CD4-positive, alpha-beta T cell (primary cell): ENCODE measurements at places on chromosomes 1 and 21. TPM values are rescaled to one million over a fixed set of nuclear protein-coding genes. Genes with fewer than 3 reads are reported as not detected.

TMEM269 gene
- total RNA-seq = 0.60 TPM

CD84 gene
- 32.7 TPM for total RNA-seq

PTGS2 gene
- 0.61 TPM for total RNA-seq

RGS13 gene
- total RNA-seq = 0.30 TPM
